Endothelial cell of umbilical vein (primary cell): ENCODE measurements at places on chromosomes 5 and 9. TPM values are rescaled to one million over a fixed set of nuclear protein-coding genes. Genes with fewer than 3 reads are reported as not detected.

GRCh38 chr9:129597355-129598088, 23.4 kb downstream of the C9orf50 start:
- H3K4me1 ChIP-seq = peaks cover 10% of the 10 kb centered on the region
- peak overlapping the region; percentile 33 for H3K4me3 ChIP-seq
- H3K27ac ChIP-seq = peak overlapping the region; percentile 18
- H3K36me3 ChIP-seq = no peaks in the 10 kb centered on the region

DNA sequence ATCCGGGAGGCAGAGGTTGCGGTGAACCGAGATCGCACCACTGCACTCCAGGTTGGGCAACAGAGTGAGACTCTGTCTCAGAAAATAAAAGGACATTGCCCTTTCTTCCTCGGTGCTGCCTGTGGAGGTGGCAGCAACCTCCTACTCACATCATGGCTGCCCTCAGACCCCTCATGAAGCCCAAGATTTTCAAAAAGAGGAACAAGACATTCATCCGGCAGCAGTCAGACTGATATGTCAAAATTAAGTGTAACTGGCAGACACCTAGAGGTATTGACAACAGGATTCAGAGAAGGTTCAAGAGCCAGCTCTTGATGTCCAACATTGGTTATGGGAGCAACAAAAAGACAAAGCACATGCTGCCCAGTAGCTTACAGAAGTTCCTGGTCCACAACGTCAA, 12.6 kb upstream of the PAX5 start:
- H3K27ac ChIP-seq = no peak overlapping the region
- H3K4me3 ChIP-seq = no peak overlapping the region
- no peaks in the 10 kb centered on the region for H3K4me1 ChIP-seq
- no peak for DNase-seq
- no peaks in the 10 kb centered on the region for H3K36me3 ChIP-seq
- peaks cover 31% of the 10 kb centered on the region for H3K27me3 ChIP-seq

DNA sequence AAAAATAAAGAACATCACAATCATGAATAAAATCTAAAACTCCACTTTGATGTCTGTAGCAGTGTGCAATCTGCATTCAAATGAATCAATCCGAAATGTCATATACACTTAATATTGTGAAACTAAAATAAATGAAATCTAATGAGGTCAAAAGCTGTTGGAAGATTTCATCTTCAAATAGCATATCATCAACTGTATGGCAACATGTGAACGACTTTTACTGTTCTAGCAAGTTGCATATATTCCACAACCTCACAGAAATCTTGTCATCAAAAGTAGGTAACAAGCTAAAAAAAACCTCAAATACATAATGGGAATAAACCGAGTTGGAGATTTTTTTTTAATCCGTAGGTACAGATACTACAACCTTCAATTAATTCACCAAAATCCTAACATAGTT, 1.2 kb downstream of the PTBP3 start:
- no peak for DNase-seq
- peak overlapping the region; percentile 75 for H3K27ac ChIP-seq
- H3K4me3 ChIP-seq = peak overlapping the region; percentile 95
- peaks cover 26% of the 10 kb centered on the region for H3K4me1 ChIP-seq
- H3K27me3 ChIP-seq = no peaks in the 10 kb centered on the region

DNA sequence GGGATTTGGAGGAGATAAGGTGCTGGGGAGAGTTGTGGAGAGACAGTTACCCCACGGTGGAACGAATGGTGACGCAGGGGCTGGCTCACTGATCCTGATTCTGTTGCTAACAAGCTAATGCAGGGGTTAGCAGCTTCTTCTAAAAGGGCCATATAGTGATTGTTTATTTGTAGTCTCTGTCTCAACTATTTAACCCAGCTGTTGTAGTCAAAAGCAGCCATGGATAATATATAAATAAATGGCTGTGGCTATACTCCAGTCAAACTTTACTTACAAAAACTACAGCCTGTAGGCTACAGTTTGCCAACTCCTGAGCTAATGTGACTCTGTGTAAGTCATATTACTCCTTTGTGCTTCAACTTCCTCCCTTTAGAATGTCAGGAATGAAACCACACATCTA, 21.8 kb downstream of the STOM start:
- H3K36me3 ChIP-seq = peaks cover 27% of the 10 kb centered on the region
- DNase-seq = no peak
- H3K27ac ChIP-seq = no peak overlapping the region
- H3K4me3 ChIP-seq = no peak overlapping the region
- H3K4me1 ChIP-seq = peaks cover 26% of the 10 kb centered on the region

The TMEM215 gene
- not detected in 2 replicates for polyA plus RNA-seq

DNA sequence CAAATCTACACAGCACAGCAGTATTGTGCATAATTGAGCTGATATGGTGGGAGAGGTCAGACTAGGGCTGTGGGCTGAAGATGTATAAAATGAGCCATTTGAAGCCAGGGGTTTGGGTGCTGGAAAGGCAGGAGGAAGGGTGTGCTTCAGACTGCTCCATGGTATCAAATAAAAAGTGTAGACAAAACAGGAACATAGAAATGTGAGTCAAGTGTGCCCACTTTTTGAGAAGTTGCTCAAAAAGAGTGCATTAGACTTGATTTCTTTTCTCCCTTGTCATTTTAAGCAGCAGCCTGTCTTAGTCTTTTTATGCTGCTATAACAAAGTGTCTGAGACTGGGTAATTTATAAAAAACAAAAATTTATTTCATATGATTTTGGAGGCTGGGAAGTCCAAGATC, 55.8 kb upstream of the ZFAND5 start:
- no peak overlapping the region for H3K4me3 ChIP-seq
- DNase-seq = no peak

The NR5A1 gene
- not detected in 2 replicates for polyA plus RNA-seq

The GLDC gene
- polyA plus RNA-seq = 1.2 and 1.8 TPM in 2 replicates

- H3K27me3 ChIP-seq = no peaks in the 10 kb centered on the region
- H3K4me3 ChIP-seq = no peak overlapping the region
- H3K27ac ChIP-seq = no peak overlapping the region
- H3K4me1 ChIP-seq = no peaks in the 10 kb centered on the region
- H3K36me3 ChIP-seq = no peaks in the 10 kb centered on the region
Observed at GRCh38 chr5:159198063-159199036, 11.0 kb downstream of the RNF145 start.

GRCh38 chr5:109326919-109327318, 82.9 kb downstream of the PJA2 start:
- H3K27ac ChIP-seq = no peak overlapping the region
- no peak for DNase-seq
- no peaks in the 10 kb centered on the region for H3K27me3 ChIP-seq
- no peak overlapping the region for H3K4me3 ChIP-seq

DNA sequence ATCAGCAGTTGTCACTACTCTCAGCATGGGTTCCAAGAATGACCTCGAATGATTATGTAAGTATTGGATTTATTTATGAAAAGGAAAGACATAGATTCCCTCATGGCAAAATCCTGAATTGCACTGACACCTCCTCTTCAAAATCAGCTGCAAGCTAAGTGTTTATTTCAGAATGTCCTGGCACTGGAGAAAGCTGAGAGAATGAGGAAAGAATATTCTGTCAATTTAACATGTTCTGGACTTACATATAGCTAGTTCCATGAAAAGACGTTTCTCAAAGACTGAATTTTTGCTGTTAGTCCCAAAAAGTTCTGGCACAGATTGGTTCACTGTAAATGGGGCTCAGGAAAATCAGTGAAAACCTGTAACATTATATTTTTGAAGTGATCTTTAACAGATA, 120.3 kb downstream of the NREP start:
- H3K27me3 ChIP-seq = no peaks in the 10 kb centered on the region
- no peak overlapping the region for H3K4me3 ChIP-seq
- DNase-seq = no peak
- no peak overlapping the region for H3K27ac ChIP-seq

- no peaks in the 10 kb centered on the region for H3K36me3 ChIP-seq
- no peak overlapping the region for H3K27ac ChIP-seq
- H3K4me1 ChIP-seq = no peaks in the 10 kb centered on the region
- H3K27me3 ChIP-seq = peaks cover 13% of the 10 kb centered on the region
- no peak overlapping the region for H3K4me3 ChIP-seq
- no peak for DNase-seq
Observed at GRCh38 chr5:159047086-159047485, 52.6 kb downstream of the EBF1 start.

The ZFP2 gene
- 0.07 and 0.10 TPM in 2 replicates for polyA plus RNA-seq
